ENCODE measurements at places on chromosomes 7 and 10.

- no peak for DNase-seq
Measured at GRCh38 chr7:71454981-71455380, 323.0 kb downstream of the GALNT17 start.

- DNase-seq: peak; percentile 97
Measured at GRCh38 chr7:44885394-44886317, at the start of gene PURB. PURB (minus strand) TSS chr7:44885530; CDS start chr7:44885348, 182 bp downstream.

DNA sequence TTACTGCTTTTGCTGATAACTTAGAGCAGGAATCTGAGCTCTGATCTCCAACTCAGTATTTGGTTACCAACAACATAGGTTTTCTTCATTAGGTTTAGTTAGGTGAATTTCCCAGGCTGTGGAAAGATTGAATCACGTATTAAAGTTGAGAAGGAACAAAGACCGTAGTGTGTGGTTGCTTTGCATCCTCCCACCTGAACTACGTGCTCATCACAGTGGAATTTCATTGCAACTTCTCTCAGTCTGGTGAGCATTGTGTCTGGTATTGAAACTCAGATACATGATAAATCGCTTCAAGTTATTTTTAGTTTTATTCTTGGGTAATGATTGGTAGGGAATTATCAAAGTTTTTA lies 139.4 kb upstream of the AKR1E2 start:
- DNase-seq: no peak

- no peak for DNase-seq
Measured at GRCh38 chr7:90631502-90631901, 35.4 kb downstream of the CDK14 start.

DNA sequence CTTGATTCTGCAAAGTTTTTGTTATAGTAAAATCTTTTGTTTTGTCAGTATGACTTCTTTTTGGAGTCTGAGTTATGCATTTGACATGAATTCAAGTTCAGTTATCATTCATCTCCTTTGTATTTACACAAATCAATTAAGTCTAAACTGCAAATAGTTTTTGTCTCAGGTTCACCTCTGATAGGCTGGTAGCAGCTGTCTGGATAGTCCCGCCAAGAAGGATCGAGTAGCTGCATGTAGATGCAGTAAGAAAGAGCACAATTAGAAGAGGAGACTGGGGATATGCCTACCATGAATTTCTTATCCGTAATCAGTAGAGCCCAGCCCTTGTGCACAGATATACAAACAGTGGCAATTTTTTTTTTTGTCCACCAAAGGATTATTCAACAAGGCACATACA lies 392.5 kb upstream of the ETV1 start:
- no peak for DNase-seq

DNA sequence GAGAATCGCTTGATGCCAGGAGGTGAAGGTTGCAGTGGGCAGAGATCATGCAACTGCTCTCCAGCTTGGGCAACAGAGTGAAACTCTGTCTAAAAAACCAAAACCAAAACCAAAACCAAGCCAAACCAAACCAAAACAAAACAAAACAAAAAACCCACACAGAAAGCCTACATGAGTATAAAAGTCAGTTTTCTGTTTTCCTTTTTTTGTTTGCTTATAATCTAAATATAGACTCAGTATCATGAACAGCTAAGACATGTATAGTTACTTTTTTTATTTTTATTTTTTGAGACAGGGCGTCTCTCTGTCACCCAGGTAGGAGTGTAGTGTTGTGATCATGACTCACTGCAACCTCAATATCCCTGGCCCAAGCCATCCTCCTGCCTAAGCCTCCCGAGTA lies 16.8 kb upstream of the MTPN start:
- no peak for DNase-seq

- DNase-seq: no peak
Measured at GRCh38 chr7:157690833-157691585, 354.2 kb downstream of the DNAJB6 start.

DNA sequence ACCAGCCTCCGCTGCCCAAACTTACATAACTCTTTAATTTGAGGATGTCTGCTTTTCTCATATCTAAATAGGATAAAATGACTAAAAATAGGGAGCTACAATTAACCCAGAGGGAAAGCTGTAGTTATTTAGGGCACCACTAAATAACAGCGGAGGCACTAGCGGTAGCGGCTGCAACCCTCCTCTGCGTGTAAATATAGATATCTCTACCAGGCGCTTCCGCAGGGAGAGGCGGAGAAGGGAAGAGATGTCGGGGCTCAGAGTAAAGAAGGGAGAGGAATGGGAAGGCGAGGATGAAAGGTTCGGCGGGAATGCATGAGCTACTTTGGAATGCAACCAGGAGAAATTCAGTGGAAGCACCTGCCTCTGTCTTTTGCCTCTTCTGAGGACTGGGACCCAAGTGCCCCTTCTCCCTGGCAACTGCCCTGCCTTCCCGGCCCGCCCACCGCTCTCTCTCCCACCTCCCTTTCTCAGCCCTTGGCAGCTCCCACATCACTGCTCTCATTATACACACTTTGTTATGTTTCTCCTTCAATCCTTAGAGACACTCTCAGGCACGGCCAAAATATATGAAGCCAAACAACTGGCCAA lies 698.3 kb downstream of the PARD3 start:
- no peak for DNase-seq

DNA sequence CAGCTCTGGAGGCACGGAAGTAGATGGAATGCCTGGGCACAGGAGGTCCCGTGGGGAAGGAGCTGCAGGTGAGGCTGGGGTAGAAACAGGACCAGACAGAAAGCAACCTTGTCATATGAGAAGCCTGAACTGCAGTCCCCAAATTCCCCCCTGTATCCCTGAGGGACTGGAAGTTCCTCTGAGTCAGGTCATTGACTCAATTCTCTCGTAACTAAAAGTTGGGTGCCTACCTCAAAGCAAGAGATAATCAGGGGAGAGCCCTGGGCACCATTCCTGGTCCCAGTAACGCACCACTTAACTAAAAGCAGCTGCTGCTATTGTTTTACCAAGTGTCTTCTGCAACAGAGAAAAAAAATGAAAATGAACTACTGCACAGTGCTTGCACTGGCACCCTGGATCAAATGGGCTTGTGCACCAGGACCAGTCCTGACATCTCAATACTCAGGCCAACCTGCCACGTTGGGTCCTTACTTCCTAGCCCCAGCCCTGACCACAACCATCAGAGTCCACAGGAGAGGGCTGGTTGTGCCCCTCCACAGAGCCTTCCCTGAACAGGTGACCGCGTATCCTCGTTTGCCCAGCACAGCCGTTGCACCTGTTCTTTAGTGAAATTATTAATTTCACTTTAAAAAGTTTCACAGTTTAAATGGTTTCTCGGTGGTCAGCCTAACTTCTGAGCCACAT lies 79.3 kb downstream of the GRID1 start:
- no peak for DNase-seq

DNA sequence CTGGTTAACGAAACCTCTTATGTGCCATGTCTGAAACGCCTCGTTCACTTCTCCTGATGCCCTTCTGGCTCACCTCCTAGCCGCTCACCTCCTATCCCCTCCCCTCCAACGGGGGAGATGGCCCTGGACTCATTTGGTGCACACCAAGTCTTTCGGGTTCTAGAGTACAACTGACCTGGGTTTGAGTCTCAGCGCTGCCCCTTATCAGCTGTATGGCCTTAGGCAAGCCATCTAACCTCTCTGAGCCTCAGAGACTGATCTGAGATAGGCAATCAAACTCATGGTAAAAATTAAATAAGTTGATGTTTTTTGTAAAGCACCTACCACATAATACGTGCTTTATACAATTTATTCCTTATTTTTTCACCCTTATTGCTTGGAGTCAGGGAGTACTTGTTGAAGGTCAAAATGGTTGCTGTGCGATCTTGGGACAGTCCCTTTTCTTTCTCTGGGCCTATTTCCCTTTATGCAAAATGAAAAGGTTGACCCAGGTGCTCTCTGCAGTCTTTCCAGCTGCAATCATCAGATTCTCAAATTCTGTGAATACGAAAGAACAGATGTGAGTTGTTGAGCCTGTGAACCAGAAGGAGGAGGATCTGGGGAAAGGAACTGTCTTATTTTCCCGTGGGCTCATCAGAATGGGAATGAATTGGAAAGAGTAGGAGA lies 31.2 kb upstream of the PLEKHA1 start:
- DNase-seq: no peak

DNA sequence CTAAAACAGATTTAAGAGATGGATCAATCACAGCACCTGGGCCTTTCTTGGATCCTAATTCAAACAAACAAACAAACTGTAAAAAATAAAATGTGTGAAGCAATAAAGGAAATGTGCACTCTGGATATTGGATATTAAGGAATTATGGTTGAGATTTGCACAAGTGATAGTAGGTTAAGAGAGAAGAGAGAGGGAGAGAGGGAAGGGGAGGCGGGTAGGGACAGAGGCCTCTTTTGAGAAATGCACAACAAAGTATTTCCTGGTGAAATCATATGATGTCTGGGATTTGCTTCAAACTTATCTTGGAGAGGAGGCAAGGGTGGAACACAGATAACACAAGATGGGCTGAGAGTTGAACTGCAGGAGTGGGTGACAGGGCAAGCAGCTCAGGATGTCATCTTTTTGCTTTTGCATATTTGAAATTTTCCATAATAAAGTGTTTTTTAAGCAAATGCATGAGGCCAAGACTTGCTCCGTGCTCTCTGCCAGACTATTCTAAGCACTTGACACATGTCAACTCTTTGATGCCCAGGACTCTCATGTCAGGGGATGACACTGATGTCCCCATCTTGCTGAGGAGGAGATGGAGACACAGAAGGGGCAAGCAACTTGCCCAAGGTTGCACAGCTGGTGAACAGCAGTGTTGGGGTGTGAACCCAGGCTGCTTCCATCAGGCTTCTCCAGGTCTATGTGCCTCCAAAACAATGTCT lies 9.1 kb upstream of the AEBP1 start:
- no peak for DNase-seq

- DNase-seq: no peak
Measured at GRCh38 chr7:51315393-51316261, 982 bp downstream of the COBL start.

DNA sequence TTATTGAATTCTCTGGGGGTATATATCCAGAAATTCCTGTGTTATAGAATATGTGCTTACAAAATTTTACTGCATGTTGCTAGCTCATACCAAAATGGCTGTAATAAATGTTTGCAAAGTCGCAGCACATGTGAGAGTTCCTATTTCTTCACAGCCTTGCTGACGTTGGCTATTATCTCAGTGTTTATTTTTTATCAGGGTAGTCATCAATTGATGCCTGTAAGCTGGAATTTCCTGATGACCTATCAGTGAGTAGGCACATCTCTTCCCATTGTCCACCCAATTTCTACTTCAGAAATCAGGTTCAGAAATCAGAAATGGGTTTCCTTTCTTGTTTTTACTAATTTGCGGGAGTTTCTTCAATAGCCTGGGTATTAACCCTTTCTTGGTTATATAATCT lies 268.1 kb upstream of the FZD8 start:
- DNase-seq: no peak

DNA sequence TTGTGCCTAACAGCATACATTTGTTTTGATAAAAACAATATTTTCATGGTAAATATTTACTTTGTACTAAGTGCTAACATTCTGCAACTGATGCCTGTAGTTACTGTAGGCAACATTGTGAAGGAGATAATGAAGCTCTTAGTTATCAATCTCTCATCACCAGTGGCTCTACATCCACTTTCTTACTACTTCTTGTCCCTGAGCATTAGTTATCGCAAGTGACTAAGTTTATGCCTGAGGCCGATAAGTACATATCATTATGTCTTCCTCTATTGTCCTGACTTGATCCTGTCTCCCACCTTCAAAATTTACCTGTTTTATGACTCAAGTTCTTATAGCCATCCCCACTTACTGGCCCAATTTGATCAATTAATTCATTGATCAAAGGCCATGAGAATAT lies 63.6 kb downstream of the MACC1 start:
- no peak for DNase-seq

DNA sequence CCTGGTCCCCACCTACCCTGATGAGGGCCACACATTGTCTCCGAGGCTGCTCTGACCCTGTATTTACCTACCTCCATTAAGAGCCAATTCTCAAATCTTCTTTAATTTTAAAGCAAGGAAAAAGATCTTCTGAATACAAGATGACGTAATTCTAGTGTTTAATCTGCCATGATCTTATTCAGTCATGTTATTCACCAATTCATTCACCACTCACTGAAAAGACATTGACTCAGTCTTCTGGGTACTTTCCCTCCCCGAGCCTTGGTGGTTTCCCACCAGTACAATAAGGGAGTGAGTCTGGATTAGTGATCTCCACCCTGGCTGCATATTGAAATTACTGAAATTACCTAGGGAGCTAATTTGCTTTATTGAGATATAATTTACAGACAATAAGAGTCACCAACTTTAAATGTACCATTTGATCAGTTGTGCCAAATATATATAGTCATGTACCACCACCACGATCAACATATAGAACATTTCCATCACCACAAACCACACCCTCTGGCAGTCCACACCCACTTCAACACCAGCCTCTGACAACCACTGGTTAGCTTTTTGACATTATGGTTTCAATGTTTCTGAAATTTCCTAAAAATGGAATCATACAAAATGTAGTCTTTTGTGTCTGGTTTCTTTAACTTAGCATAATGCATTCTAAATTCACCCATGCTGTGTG lies 117.5 kb upstream of the UNC5B start:
- no peak for DNase-seq

GRCh38 chr7:137142376-137142775 lies 201.2 kb downstream of the PTN start:
- DNase-seq: no peak

DNA sequence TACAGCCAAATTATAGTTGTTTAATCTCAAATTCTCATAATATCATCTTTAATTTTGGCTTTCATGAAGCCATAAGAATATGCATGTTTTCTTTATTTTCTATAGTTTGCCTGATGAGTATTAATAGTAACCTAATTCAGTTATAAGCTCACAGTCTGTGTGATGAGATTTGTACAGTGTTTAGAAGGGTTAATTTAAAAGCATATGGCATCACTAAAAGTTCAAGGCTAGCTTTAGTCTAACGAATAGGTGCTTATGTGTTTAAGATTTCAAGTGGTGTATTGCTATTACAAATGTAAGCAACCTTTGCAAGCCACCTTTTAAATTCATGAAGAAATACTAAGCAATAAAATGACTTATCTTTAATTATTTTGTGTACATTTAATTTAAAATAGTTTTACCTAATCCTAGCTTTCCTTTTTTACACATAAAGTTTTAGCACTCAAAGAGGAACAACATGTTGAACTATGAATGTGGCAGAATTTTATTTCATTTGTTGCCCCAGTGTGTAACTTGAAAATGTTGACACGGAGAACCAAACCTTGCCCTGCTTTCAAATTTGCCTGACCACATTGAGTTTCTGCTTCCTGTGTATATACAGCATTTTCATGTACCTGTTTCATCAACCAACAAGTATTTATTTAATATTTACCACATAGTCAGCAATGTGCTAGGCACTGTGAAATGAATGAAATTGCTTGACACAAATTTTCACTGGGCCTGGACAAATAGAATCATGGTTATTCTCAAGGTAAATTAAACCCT lies 41.5 kb downstream of the TET1 start:
- DNase-seq: no peak

- DNase-seq: no peak
Measured at GRCh38 chr7:70210936-70211310, 612.6 kb downstream of the AUTS2 start.

GRCh38 chr10:14603534-14604102 lies 171.1 kb downstream of the FAM107B start:
- no peak for DNase-seq

All from CD4-positive, alpha-beta T cell treated with Interleukin-1 beta for 1 hour (primary cell).